Melanocyte of skin (primary cell): ENCODE measurements at places on chromosomes 1 and 21. TPM values are rescaled to one million over a fixed set of nuclear protein-coding genes. Genes with fewer than 3 reads are reported as not detected.

Gene SYDE2
- 2.4 and 7.3 TPM in 2 replicates for total RNA-seq

Gene SLAMF1
- not detected in 2 replicates for total RNA-seq

Gene FCGR3B
- not detected in 2 replicates for total RNA-seq

Gene KCND3
- total RNA-seq: under 0.01 TPM in 2 replicates

Gene SLC35F3
- total RNA-seq: not detected in 2 replicates

Gene LCE1C
- total RNA-seq: not detected in 2 replicates

Gene FASLG
- not detected in 2 replicates for total RNA-seq

Gene S100A1
- 1.7 and 2.6 TPM in 2 replicates for total RNA-seq

Gene CD1E
- total RNA-seq: not detected in 2 replicates

Gene AGT
- total RNA-seq: not detected in 2 replicates
